ENCODE measurements at places on chromosomes 7 and 10. TPM values are rescaled to one million over a fixed set of nuclear protein-coding genes. Genes with fewer than 3 reads are reported as not detected.

The MEST gene
- total RNA-seq, result 58.8 TPM

GRCh38 chr10:127570036-127570435, 20.9 kb downstream of the NPS start:
- H3K36me3 ChIP-seq, result no peaks in the 10 kb centered on the region
- H3K4me3 ChIP-seq, result no peak overlapping the region
- H3K27me3 ChIP-seq, result no peaks in the 10 kb centered on the region
- no peaks in the 10 kb centered on the region for H3K4me1 ChIP-seq
- no peak overlapping the region for H3K27ac ChIP-seq

- H3K36me3 ChIP-seq, result no peaks in the 10 kb centered on the region
- no peaks in the 10 kb centered on the region for H3K27me3 ChIP-seq
- no peak for DNase-seq
- H3K4me3 ChIP-seq, result no peak overlapping the region
Observed at GRCh38 chr10:391847-392704, 256.8 kb downstream of the ZMYND11 start.

DNA sequence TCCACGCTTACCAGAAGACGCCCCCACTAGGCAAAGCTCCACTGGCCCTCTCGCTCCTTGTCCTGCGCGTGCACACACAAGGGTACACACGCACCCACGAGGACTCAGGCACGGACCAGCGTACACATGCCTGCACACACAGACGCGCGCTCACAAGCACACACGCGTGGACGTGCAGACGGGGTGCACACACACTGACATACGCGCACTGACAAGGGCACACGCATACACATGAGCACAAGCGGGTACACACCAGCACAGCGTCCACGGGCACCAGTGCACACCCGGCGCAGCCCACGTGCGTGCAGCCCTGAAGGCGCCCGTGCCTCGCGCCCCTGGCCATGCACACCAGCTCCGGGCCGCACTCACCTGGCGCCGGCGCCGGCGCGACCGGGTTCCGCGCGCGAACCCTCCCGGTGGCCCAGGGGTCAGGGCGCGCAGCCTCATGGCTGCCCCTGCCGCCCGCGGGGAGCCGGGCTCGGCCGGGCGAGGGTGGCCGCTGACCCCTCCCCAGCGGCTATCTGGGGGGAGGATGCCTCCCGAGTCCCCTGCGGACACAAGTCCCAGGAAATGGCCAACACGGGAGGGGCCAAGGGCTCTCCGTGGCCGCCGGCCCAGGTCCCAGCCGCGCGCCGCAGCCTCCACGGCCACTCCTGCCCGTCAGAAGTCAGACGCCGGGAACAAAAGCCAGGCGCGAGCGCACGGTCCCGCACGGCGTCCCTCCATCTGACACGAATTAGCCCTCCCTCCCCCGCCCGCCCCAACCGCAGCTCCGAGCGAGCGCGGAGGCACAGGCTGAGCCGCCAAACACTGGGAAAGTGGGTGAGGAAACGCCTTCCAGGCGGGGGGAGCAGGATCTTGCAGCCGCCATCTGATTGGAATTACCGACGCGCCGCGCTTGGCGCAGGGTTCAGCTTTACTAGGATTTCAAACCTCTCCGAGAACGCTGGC, 45.0 kb downstream of the TNS3 start:
- H3K27ac ChIP-seq, result peak overlapping the region; percentile 11
- H3K36me3 ChIP-seq, result no peaks in the 10 kb centered on the region
- H3K4me1 ChIP-seq, result no peaks in the 10 kb centered on the region
- no peak for DNase-seq

GRCh38 chr7:46955531-46955930, 626.4 kb downstream of the TNS3 start:
- no peaks in the 10 kb centered on the region for H3K4me1 ChIP-seq
- H3K36me3 ChIP-seq, result no peaks in the 10 kb centered on the region
- H3K27ac ChIP-seq, result no peak overlapping the region
- no peaks in the 10 kb centered on the region for H3K27me3 ChIP-seq
- DNase-seq, result no peak

DNA sequence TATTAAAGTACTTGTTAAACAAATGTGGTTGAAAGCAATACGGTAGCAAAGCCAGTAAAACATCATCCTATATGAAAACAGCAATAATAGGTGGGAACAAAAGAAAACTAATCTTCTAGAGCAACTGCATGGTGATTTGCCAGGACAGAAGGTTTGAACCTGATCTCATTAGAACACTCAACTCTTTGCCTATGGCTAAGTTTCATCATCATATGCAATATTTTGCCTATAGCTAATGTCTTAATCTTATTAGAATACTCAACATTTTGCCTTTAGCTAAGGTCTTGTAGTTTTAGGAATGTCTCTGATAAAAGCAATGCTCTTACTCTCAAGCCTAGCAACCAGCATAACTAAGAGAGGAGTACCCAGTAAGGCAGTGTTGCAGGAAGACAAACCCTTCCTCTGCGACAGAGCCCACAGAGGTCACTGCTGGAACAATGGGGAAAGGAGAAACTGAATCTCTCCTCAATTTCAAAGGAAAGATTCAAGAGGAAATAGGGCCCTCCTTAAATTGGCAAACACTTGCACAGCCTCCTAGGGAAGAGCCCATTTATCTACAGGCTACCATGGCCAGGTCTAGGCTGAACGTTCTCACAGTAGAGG, 38.3 kb downstream of the CADPS2 start:
- no peak overlapping the region for H3K4me3 ChIP-seq
- no peaks in the 10 kb centered on the region for H3K36me3 ChIP-seq
- H3K27ac ChIP-seq, result no peak overlapping the region
- H3K27me3 ChIP-seq, result no peaks in the 10 kb centered on the region
- no peak for DNase-seq

- peaks cover 12% of the 10 kb centered on the region for H3K4me1 ChIP-seq
- peak overlapping the region; percentile 12 for H3K27ac ChIP-seq
- no peak overlapping the region for H3K4me3 ChIP-seq
- peaks cover 6% of the 10 kb centered on the region for H3K36me3 ChIP-seq
Observed at GRCh38 chr7:101957744-101958525, 140.5 kb downstream of the CUX1 start.

DNA sequence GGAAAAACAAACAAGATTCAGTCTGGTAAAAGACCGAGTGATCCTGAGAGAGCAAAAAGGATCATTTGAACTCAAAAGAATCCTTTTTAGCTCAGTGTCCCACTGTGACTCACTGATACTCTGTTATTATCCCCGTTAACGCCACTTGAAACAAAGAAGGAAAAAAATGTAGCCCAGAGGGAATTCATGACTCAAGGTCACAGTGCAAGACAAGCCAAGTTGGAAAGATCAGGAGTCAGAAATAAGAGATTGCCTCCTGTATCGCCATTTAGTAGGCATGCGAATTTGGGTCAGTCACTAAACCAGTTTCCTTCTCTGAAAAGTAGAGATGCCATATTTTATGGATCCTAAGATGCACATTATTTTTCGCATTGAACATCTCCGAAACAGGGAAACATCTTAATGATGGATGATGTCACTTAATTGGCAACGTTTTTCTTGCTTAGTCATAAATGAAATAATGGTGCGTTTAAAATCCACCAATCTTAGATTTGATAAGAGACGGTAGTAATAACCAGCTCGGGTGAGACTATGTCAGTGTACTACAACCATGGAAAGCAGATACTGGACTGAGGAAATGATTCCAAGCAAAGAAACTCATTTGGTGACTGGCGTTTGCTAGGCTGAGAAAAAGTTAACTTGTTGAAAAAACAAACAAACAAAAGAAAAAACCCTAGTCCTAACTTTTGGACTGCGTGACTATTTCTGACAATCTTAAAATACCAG, 502.0 kb upstream of the CELF2 start:
- H3K27ac ChIP-seq, result no peak overlapping the region
- no peaks in the 10 kb centered on the region for H3K27me3 ChIP-seq
- DNase-seq, result no peak
- H3K4me1 ChIP-seq, result no peaks in the 10 kb centered on the region
- no peak overlapping the region for H3K4me3 ChIP-seq

The NME8 gene
- total RNA-seq, result 1.0 TPM

DNA sequence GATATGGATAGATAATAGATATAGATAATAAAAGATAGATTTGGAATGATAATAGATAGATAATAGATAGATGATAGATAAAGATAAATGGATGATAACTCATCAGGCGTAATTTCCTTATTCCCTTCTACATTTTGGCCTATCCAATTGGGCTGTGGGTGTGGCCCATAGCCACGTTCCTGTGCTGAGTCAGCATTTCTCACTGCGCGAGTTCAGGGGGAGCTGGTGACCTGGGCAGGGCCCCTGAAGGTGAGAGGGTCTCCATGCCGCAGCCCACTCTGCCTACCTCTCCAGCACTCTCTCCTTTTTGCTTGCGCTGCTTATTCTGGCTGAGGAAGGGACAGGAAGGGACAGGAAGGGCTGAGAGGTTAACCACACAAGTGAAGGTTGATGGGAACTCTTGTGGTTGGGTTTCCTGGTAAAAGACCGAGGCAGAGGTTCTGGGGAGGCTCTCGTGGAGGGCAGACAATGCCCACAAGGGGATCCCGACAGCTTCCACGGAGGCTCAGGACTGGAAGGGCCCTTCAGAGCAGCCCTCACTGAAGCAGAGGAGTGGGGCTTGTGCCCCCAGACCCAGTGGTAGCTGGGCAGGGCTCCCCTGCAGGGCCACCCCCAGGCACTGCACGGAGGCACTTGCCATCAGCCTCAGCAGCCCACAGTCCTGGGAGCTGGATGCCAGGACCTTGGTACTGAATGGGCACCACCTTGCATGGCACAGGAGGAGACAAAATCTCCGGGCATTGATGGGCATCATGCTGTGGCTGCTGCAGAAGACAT, 247.3 kb upstream of the PITRM1 start:
- no peaks in the 10 kb centered on the region for H3K27me3 ChIP-seq
- no peak overlapping the region for H3K4me3 ChIP-seq
- no peaks in the 10 kb centered on the region for H3K36me3 ChIP-seq
- no peak overlapping the region for H3K27ac ChIP-seq
- peaks cover 7% of the 10 kb centered on the region for H3K4me1 ChIP-seq

DNA sequence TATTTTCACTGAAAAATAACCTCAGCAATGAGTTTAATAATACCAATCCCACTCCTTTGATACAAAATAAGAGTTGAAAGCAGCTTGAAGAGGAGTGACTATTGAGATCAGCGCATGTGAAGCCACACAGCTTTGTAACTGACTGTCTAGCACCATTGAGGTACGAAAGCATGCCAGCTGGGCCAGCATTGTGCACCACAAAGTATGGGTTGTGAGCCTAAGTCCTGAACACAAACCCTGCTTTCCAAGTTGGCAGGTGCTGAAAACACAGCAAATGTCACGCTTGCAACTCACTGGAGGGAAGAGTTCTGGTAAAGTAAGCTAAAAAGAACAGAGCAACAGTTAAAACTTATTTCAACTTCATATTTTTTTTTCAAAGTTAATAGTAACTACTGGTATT, 4.0 kb upstream of the FAM53B start:
- no peak for DNase-seq
- H3K27me3 ChIP-seq, result no peaks in the 10 kb centered on the region
- no peak overlapping the region for H3K4me3 ChIP-seq
- H3K36me3 ChIP-seq, result no peaks in the 10 kb centered on the region
- no peak overlapping the region for H3K27ac ChIP-seq
- H3K4me1 ChIP-seq, result no peaks in the 10 kb centered on the region

DNA sequence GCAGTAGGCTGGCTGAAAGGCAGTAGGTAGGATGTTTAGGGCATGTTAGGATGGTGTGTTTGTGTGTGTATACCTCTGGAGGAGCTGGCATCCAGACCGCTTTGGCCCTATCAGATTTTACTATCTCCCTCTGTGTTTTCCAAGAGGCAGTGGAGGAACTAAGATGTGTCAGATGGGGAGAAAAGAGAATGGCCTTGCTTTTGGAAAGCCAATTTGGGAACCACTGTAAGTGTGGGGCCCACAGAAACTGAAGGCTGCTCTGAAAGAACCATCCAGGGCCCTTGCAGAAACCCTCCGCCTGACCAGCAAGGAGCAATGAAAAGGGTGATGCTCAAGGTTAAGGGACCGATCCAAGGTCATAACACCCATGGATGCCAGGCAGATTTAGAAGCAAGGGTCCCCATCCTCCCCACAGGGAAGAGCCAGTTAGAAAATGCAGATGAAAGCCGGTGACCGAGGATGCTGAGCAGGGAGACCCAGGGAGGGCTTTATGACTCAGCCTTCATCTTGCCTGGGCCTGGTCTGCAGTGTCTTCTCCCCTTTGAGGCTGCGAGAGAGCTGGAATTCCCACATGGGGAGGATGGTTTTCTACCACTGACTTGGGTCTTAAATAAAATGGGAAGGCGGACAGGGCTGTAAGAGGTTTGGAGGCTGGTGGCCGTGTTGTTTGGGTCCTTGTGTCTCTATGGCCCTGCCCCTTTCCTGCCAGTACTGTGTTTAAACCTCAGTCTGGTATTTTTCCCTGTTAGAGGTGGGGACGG, 275.8 kb downstream of the LRMDA start:
- H3K4me1 ChIP-seq, result no peaks in the 10 kb centered on the region
- no peaks in the 10 kb centered on the region for H3K27me3 ChIP-seq
- no peak for DNase-seq
- H3K4me3 ChIP-seq, result no peak overlapping the region
- H3K36me3 ChIP-seq, result no peaks in the 10 kb centered on the region
